ENCODE measurements at places on chromosomes 4 and X.

GRCh38 chr4:16606691-16607090 lies 291.8 kb downstream of the LDB2 start:
- no peak for DNase-seq

GRCh38 chr4:148166132-148166591 lies 276.1 kb downstream of the NR3C2 start:
- DNase-seq: no peak

GRCh38 chr4:74610491-74610890 lies 165.6 kb downstream of the AREG start:
- DNase-seq: no peak

GRCh38 chrX:71493111-71493613 lies 39.7 kb upstream of the OGT start:
- DNase-seq: peak; percentile 8

- no peak for DNase-seq
These were observed 108.6 kb downstream of the ARHGAP6 start for GRCh38 chrX:11557120-11557519.

DNA sequence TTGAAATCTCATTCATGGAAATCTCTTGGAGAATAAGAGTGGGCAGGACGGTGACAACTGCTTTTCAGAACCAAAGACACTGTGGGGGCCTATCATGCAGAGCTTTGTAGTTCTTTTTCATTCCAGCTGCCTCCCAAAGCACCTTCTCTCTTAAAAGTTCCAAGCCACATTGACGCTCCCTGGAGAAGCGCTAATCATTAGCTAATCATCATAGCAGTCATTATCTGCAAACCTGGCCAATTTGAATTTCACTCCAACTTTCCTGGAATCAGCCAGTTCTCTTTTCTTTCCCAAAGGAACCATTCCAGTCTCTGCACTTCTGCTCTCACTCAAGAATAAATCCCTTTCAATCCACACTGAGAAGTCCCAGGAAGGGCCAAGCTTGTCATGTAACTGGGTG lies 1144.1 kb upstream of the IGFBP7 start:
- DNase-seq: no peak

GRCh38 chrX:17860179-17860780 lies 818 bp downstream of the RAI2 start:
- DNase-seq: no peak

GRCh38 chr4:151665022-151665784 lies 95.6 kb downstream of the GATB start:
- no peak for DNase-seq

- no peak for DNase-seq
These were observed 51.3 kb downstream of the FNIP2 start for GRCh38 chr4:158819942-158820786.

GRCh38 chr4:128566693-128567092 lies 242.8 kb upstream of the JADE1 start:
- DNase-seq: no peak

- peak; percentile 42 for DNase-seq
These were observed 13.3 kb upstream of the IL3RA start for GRCh38 chrX:1323315-1323714.

DNA sequence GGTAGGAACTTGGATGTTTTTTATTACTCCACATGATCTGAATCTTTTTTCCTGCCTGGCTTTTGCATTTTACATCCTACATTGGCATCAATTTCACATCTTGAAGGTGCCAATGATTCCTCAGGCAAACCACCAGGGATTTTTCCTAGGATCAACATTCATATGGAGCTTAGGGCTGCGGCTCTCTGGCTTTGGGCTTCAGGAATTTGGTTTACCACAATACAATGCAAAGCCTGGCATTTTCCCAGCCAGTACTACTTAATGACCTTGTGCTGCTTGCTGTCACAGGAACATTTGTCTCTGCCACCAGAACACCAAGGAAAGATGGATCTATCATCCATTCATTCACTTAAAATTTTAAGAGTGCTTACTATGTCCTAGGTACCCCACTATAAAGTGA lies 180.7 kb downstream of the PDGFC start:
- DNase-seq: no peak

GRCh38 chr4:87209696-87210095 lies 10.7 kb downstream of the KLHL8 start:
- DNase-seq: peak; percentile 70

- no peak for DNase-seq
These were observed 290.3 kb upstream of the LDB2 start for GRCh38 chr4:17188547-17189400.

DNA sequence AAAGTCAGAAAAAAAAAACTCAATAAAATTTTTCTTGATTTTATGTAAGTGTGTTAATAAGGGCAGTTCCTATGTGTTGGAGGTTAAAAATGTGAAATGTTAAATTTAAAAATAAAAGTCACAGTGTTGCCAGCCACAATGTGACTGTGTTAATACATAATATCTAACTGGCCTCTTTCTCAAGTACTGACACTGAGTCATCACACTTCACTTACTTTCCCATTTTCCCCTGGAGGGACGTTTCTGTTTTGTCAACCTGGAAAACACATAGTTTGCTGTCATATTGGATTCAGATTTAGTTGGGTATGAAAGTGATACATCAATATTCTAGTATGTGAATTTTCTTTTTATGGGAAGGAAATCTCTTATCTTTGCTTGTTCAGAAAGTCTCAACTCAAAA lies 46.4 kb downstream of the ARHGEF38 start:
- DNase-seq: no peak

GRCh38 chr4:53804719-53805118 lies 213.4 kb upstream of the LNX1 start:
- DNase-seq: peak; percentile 32
